Ascending aorta (tissue), 2 donors: ENCODE measurements at places on chromosomes 7 and 10. TPM values are rescaled to one million over a fixed set of nuclear protein-coding genes. Genes with fewer than 3 reads are reported as not detected.

- H3K4me1 ChIP-seq, result peaks cover 16% of the 10 kb centered on the region
- no peaks in the 10 kb centered on the region for H3K27me3 ChIP-seq
- H3K36me3 ChIP-seq, result no peaks in the 10 kb centered on the region
Observed at GRCh38 chr10:84333864-84334451, 5.6 kb downstream of the CCSER2 start.

GRCh38 chr7:135335628-135336139 lies 102.0 kb downstream of the STRA8 start:
- H3K27ac ChIP-seq, result no peak overlapping the region
- H3K36me3 ChIP-seq, result no peaks in the 10 kb centered on the region
- H3K27me3 ChIP-seq, result no peaks in the 10 kb centered on the region

LARP4B gene
- 31.6 TPM for total RNA-seq

- H3K27ac ChIP-seq, result no peak overlapping the region
- no peaks in the 10 kb centered on the region for H3K36me3 ChIP-seq
- H3K4me1 ChIP-seq, result no peaks in the 10 kb centered on the region
- H3K27me3 ChIP-seq, result no peaks in the 10 kb centered on the region
Observed at GRCh38 chr7:30487371-30487770, 8.8 kb upstream of the NOD1 start.

GRCh38 chr7:38335492-38336147 lies 62.2 kb upstream of the TARP start:
- H3K36me3 ChIP-seq, result no peaks in the 10 kb centered on the region
- no peaks in the 10 kb centered on the region for H3K27me3 ChIP-seq
- H3K4me1 ChIP-seq, result no peaks in the 10 kb centered on the region
- no peak overlapping the region for H3K27ac ChIP-seq

ZNF804B gene
- not detected for total RNA-seq

DNA sequence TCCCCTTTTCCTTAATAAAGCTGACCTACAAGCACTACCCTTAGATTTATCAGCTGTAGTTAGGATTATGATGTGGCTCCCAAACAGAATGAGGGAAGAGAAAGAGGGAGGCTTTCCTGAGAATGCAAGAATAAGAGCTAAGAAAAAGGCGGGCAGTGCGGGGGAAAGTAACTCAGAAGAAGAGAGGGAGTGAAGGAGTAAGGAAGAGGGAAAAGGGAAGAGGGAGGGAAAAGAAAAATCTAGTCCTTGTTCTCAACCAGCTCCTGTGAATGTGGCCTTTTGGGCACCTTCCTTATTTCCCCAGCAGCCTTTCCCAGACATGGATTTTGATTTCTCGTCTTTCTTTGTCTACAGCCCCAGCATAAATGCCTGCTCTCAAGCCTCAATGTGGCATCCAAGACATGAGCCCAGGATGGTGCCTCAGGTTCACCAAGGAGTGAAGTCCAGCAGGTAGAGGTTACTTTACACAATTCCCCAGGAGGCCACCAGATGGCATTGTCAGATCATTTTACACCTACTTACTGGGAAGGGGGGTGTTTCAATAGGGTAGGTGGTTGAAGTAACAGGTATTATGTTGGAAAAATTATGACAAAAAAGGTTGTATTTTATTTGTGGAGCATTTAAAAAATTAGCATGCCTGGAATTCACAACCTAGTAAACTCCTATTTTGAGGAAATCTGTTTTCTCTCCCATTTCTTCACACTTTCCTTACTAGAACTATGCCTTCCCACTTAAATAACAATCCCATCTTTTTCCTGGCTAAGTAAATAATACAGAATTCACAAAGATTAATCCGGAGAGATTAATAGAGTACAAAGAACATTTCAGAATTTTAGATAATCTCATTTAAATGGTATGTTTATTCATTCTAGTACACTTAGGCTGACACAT lies 106.5 kb downstream of the HTR7 start:
- no peak for DNase-seq
- H3K4me3 ChIP-seq, result no peak overlapping the region
- H3K4me1 ChIP-seq, result no peaks in the 10 kb centered on the region
- no peak overlapping the region for H3K27ac ChIP-seq
- no peaks in the 10 kb centered on the region for H3K36me3 ChIP-seq

SPDYE2 gene
- not detected for total RNA-seq

DNA sequence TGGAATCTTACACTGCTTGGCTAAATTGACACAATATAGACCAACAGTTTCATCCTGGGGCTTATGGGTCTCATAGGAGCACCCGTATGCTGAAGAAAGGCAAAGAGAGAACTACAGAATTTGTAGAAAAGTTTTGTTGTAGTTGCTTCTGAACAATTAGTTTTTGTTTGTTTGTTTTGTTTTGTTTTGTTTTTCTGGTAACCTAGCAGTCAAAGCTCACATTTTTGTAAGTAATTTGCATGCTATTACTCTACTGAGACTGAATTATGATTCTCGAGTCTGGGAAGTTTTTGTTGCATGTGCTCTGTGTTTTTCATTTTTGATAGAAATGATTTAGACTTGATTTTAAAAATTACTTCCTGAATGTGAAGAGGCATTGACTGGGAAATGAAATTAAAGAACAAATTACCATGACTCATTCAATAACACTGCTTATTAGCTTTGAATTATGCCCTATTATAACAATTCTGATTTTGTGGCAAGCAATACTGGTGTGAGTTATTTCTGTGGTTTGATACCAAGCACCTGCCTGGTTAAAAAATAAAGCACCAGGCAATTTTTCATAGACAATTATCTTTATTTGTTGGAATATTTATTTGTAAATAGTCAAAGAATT lies 438 bp downstream of the LSMEM1 start:
- H3K4me3 ChIP-seq, result no peak overlapping the region
- peaks cover 4% of the 10 kb centered on the region for H3K4me1 ChIP-seq
- DNase-seq, result no peak
- no peaks in the 10 kb centered on the region for H3K27me3 ChIP-seq

LRRTM3 gene
- not detected for total RNA-seq

GRCh38 chr7:114657279-114657678 lies 242.7 kb downstream of the FOXP2 start:
- H3K4me1 ChIP-seq, result no peaks in the 10 kb centered on the region
- DNase-seq, result no peak
- no peak overlapping the region for H3K4me3 ChIP-seq
- H3K27me3 ChIP-seq, result no peaks in the 10 kb centered on the region
- H3K36me3 ChIP-seq, result no peaks in the 10 kb centered on the region

GRCh38 chr7:95396136-95397032 lies at the start of gene PON3:
TSS of gene PON3 (minus strand) at chr7:95396375. CDS start at chr7:95396350, 25 bp downstream.
- no peak for DNase-seq
- H3K36me3 ChIP-seq, result no peaks in the 10 kb centered on the region
- H3K27me3 ChIP-seq, result no peaks in the 10 kb centered on the region
- H3K4me3 ChIP-seq, result peak within 1 kb of the TSS; percentile 62

- no peaks in the 10 kb centered on the region for H3K27me3 ChIP-seq
- no peaks in the 10 kb centered on the region for H3K36me3 ChIP-seq
- no peak overlapping the region for H3K27ac ChIP-seq
- no peak for DNase-seq
- peaks cover 3% of the 10 kb centered on the region for H3K4me1 ChIP-seq
- no peak overlapping the region for H3K4me3 ChIP-seq
Observed at GRCh38 chr7:157339777-157340677, 3.2 kb downstream of the DNAJB6 start.

DNA sequence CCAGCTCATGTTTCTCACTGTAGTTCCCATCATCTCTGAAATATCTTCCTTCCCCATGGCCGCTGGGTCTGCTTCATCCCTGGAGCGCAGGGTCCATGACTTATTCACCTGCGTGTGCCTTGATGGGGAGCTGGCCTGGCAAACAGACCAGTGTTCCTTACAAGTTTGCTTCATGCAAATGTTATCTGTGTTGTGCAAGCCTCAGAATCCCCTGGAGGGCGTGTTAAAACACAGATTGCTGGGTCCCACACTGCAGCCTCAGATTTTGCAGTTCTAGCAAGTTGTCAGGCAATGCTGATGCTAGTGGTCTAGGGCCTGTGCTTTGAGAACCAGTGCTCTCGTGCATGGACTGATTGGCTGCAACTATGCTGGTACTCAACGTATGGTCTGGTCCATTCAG lies 7.2 kb upstream of the DMBT1 start:
- H3K27ac ChIP-seq, result no peak overlapping the region
- H3K27me3 ChIP-seq, result no peaks in the 10 kb centered on the region
- no peaks in the 10 kb centered on the region for H3K36me3 ChIP-seq
- H3K4me1 ChIP-seq, result no peaks in the 10 kb centered on the region
- H3K4me3 ChIP-seq, result no peak overlapping the region

ARHGEF5 gene
- total RNA-seq, result 3.5 TPM

PRPS1L1 gene
- not detected for total RNA-seq

UCN3 gene
- not detected for total RNA-seq

GRCh38 chr7:117229350-117229749 lies 93.5 kb downstream of the WNT2 start:
- no peak for DNase-seq
- H3K4me1 ChIP-seq, result no peaks in the 10 kb centered on the region
- H3K27ac ChIP-seq, result no peak overlapping the region
- H3K36me3 ChIP-seq, result no peaks in the 10 kb centered on the region
- H3K27me3 ChIP-seq, result no peaks in the 10 kb centered on the region
- no peak overlapping the region for H3K4me3 ChIP-seq

CUTC gene
- total RNA-seq, result 8.0 TPM

DNA sequence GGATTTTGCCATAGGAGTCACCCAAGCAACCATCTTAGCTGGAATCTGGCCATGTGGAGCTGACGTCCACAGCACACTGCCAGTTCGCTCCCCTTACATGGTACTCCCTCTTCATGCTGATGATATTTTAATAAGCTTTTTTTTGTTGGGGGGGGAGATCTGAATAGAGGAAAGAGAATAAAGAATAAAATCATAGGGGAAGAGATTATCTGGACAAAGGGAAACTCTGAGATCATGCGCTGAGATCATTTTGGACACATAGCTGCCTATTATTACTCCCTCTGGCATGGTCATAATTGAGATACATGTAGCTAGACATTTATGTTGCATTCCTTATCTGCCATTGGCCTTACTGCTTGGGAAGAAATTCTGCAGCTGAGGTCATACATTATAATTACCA lies 282.7 kb downstream of the HTR7 start:
- no peaks in the 10 kb centered on the region for H3K27me3 ChIP-seq
- no peak overlapping the region for H3K27ac ChIP-seq
- no peaks in the 10 kb centered on the region for H3K36me3 ChIP-seq
- no peak overlapping the region for H3K4me3 ChIP-seq

ANKRD2 gene
- total RNA-seq, result not detected

SPDYE1 gene
- not detected for total RNA-seq

PPP1R9A gene
- total RNA-seq, result 0.85 TPM

CLDN12 gene
- total RNA-seq, result 55.3 TPM

DNA sequence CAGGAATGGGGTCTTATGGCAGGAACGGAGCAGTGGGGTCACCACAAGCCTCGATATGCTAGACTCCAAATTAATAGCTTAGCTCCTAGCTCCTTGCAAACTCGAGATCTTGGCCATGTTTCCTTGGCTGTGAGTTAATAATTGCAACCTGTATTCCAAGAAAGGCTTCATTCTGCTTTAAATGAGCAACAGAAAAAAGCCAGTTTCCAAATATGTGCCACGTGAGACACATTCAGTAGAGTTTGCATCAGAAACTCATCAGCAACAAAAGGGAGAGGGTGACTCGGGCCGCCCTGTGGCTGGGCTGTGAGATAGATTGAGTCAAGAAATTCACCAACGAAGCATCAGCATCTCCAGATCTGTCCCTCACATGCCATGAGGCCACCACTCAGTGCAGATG lies 112.0 kb downstream of the NPTX2 start:
- H3K27ac ChIP-seq, result no peak overlapping the region
- H3K27me3 ChIP-seq, result no peaks in the 10 kb centered on the region
- no peak for DNase-seq

DNA sequence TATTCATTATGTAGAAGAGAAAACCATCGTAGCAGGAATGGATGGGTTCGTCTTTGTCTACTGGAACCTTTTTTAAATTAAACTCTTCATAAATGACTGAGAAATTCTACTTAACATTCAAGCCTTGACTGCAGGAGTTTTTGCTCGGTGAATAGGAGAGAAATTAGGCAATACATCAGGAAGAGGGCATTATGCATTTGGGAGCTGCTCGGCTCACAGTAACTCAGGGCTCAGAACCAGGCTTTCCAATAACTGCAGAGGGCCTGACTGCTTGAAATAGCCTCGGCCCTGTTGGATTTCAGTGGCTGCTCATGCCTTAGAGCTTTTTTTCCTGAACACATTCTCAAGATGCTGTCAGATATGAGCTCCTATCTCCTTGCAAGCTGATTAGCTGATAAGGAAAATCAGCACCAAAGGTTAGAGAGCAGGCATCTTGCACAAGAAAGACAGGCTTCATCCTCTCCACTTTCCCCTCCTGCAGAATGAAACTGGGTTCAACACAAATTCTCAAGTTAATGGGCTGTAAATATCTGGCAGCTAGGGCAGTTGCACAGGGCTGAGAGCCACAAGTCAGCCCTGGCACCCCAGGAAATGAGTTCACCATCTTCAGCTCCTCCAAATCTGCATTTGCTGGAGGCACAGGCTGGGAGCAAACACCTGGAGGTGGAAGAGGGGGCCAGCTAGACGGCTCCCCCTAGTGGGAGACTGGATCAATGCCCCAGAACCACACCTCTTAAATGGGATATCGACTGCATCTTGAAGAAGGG lies 24.3 kb downstream of the TECTB start:
- no peak overlapping the region for H3K27ac ChIP-seq
- H3K27me3 ChIP-seq, result no peaks in the 10 kb centered on the region
- no peaks in the 10 kb centered on the region for H3K36me3 ChIP-seq
- DNase-seq, result peak; percentile 3
- H3K4me1 ChIP-seq, result no peaks in the 10 kb centered on the region

GRCh38 chr10:77965294-77965693 lies 38.7 kb upstream of the DLG5 start:
- DNase-seq, result no peak
- H3K4me1 ChIP-seq, result no peaks in the 10 kb centered on the region
- H3K4me3 ChIP-seq, result no peak overlapping the region
- no peaks in the 10 kb centered on the region for H3K36me3 ChIP-seq

DNA sequence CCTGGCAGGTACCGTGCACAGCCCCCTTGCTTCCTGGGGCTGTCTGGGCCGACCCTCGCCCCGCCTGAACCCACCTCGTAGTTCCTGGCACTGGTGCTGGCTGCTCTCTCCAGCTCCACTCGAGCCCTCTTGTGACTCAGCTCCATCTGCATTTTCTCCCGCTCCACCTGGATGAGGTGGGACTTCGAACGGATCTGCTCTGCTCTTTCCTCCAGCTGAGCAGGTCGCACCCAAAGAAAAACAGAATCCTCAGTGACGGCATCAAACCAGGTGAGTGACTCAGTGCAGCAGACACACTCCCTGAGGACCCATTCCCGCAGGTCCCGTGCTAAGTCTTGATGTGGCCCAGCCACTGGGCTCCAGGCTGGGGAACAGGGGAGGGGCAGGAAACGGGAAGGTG lies 7.4 kb downstream of the MAD1L1 start:
- no peak overlapping the region for H3K27ac ChIP-seq
- DNase-seq, result no peak
- no peak overlapping the region for H3K4me3 ChIP-seq
- no peaks in the 10 kb centered on the region for H3K4me1 ChIP-seq
- H3K36me3 ChIP-seq, result peaks cover 37% of the 10 kb centered on the region
- H3K27me3 ChIP-seq, result no peaks in the 10 kb centered on the region

DNA sequence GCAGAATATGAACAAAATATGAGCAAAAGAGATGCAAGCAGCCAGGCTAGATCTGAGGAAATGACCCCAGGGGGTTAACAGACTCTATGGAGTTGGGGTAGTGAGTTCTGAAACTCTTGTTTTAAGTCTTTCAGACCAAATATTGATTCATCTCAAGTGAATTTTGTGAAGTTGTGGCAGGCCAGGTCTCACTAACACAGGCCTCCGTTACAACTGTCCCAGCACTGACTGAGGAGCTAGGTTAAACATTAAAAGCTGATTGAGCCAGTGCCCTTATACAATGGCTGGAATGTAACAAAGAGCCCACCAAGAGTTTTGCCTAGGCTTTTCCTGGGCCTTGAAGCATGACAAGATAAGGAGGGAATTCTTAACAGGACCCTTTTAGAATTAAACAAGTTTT lies 192.3 kb upstream of the STK17A start:
- no peaks in the 10 kb centered on the region for H3K36me3 ChIP-seq
- no peaks in the 10 kb centered on the region for H3K27me3 ChIP-seq
- no peak overlapping the region for H3K27ac ChIP-seq
- no peaks in the 10 kb centered on the region for H3K4me1 ChIP-seq

INMT gene
- 51.8 TPM for total RNA-seq
